Activated CD8-positive, alpha-beta memory T cell treated with anti-CD3 and anti-CD28 coated beads for 48 hours (primary cell): ENCODE measurements at places on chromosomes 13 and 19.

GRCh38 chr19:51691584-51692428 lies 1.3 kb upstream of the SPACA6 start:
- DNase-seq: no peak

DNA sequence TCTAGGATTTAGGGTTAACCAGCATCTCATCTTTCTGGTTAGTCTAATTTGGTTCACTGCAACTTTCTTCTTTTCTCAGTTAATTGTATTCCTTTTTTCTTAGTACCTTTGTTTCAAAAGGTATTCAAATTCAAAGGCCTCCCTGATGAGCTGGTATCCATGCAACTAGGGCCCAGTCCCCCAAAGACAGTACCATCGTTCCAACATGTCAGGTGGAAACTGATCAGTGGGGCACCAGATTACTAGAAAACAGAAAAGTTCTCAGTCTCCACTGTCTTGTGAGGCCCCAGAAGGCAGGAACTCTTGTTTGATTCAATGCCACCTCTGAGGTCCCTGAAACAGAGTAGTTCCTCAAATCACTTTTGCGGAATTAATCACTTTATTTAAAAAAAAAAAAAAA lies 303.2 kb upstream of the NBEA start:
- DNase-seq: no peak

DNA sequence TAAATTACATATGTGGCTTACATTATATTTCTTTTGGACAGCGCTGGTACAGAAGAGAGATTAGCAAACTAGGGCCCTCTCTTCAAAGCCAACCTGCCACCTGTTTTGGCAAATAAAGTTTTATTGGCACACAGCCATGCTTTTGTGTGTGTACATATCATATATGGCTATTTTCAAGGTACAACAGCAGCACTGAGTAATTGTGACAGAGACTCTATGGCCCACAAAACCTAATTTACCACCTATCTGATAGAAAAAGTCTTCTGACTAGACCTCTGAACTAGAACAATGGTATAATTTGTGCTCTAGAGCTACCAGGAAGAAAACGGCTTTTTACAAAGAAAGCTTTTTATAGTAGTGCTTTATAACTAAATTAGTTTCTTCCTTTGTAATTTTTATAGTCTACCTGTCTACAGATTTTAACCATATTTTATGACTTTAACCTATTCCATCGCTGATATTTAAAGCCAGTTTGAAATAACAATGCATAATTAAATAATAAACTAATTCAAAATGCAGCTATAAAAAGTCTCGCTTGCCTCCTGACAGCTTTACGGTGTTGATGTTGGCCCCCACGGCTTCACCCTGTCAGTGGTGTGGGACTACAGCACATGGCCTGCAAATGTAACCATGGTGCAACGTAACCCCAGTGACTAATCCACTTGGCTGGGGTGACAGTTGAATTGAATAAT lies 17.7 kb upstream of the DPY19L3 start:
- DNase-seq: no peak

DNA sequence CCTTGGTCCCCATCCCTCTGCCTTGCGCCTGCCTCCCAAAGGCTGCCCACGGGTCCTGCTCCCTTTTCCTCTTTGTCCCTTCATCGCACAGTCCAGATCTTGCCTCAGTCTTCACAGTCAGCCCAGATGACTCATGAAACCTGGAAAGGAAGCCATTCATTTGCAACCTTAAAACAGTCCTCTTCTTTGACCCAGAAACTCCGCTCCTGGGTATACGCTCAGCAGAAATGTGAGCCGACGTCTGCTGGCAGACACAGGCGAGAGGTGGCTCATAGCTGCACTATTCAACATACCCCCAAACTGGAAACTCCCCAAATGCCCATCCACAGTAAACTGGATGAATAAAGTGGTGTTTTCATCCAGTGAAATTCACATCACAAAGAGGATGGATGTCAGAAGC lies 13.6 kb upstream of the PEPD start:
- DNase-seq: no peak

DNA sequence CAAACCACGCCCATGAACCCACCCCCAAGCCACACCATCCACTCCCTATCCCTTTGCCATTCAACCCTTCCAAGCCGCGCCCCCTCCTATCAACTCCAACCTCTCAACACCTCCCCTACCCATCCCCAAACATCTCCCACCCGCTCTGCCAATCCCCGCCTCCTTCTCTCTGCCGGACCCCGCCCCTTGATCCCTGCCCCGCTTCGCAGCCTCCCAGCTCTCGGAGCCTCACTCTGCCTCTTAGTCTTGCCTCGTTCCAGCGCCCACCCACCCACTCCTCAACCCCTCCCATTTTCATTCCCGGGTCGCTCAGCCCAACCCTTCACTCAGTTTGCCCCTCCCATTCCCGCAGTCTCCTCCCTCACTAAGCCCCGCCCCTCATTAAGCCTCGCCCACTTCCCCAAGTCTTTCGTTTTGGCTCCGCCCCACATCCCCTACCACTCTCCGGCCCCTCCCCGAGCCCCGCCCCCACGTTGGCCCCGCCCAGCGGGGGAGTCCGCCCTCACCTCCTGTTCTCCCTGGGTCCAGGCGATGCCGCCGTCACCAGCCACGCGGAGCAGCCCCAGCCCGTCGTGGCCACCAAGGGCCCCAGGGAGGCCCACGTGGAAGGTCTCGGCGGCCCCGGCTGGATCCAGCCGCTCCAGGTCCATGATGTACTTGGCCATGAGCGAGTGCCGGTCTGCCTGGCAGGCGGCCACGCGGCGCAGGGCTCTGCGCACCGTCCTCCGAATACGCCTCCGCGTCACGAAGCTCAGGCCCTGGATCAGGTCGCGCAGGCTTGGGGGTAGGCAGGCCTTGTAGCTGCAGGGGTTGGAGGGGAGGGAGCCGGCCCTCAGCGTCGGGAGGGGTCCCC lies 5.7 kb downstream of the JAK3 start:
- no peak for DNase-seq

DNA sequence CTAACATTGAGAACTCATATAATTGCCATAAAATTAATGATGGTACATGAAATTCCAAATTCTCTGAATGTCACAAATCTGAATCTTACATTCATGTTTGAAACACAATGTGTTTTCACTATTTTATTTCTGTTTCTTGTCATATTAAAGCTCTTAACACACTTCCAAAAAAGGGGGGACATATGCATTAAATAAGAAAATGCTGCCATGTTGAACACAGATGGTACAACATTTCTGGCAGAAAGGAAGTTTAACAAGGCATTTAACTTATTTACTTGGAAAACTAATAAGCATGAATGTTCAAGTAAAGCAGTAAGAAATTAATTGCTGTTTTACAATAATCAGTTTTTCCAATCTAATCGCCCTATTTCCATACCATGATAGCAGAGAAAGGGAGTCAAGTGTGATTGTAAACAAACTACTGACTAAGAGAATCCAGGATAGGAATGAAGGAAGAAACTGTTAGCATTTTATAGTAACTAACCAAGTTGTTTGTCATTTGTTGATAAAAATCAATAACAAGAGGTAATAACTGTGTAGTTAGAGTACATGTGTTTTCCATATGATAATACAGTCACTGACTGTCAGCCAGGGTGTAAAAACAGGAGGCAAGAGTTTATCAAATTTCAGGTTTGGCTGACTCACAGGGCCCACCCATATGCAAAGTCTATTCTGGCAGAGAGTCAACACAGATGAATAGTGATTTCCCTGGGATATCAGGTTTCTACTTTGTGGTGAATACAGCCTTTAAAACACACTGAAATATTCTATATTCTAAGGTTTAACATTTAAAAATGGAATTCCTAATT lies 5.7 kb upstream of the FOXO1 start:
- no peak for DNase-seq

DNA sequence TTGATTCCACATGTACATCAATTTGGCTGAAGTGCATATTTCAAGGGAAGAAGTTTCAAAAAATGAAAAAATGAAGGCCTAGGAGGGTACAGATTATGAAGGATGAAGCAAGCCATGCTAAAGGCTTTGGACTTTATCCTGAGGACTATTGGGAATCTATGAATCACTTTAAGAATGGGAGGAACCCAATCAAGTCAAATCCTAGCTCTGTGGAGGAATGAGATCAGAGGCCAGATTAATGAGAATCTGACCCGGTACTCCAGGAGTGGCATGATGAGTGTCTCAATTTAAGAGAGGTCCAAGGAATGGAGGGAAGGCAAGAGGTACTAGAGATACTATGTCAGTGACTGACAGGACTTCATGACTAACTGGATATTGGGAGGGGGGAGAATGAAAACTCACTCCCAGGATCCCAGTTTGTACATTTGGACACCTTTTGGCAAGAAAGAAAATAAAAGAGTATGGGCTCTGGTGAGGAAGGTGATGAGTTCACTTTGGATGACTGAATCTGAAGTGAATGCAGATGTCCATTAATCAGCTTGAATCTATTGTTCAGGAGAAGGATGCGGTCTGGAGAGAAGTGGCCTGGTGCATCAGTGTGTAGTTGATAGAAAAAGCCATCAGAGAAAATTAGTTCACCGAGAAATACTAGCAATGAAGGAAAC lies 349.0 kb downstream of the EFNB2 start:
- DNase-seq: no peak

DNA sequence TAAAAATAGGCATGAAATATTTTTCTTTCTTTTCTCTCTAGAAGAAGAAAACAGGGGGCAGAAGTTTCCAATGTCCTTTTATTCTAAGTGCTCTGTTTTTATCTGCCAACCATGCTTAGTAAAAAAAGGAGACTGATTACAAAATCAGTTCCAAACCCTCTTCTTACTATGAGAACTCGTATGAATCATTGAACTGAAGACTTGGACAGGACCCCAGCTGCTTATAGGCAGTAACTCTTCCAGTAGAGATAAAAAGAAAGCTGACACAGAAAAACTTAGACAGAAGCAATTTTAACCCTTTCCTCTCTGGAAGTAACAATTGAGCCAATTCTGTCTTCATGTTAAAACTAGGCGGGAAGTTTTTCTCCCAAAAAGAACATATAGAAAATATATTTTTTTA lies 24.5 kb upstream of the FREM2 start:
- DNase-seq: no peak

DNA sequence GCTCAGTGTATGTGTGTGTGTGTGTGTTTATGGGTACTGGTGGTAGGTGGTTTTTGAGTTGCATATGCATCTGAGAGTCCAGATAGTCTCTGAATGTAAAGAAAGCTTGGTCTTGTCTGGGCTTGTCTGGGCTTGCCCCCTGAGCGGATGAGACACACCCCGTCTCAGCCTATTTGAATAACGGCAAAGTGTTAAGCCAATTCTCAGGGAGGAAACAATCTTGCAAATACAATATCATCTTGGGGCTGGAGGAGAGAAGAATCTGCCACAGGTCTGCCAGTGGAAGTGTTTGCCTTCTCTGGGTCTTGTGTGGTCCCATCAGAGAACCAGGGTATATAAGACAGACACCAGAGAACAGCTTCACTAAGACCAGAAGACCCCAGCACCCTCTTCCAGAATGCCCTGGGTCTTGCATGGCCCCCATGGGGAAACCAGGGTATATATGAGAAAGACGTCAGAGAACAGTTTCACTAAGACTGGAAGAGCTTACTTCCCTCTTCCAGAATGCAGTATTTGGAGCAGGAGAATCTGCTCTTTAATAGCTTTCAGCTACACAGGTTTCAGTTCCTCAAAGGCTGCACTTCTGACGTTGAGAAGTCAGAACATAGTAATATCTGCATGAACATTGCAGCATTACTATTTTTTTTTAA lies 13.3 kb downstream of the CD70 start:
- no peak for DNase-seq

GRCh38 chr19:6947745-6948144 lies 60.4 kb downstream of the ADGRE1 start:
- DNase-seq: no peak

GRCh38 chr13:49528161-49528560 lies 32.4 kb downstream of the PHF11 start:
- no peak for DNase-seq

GRCh38 chr19:33499248-33499647 lies 22.3 kb downstream of the PEPD start:
- no peak for DNase-seq

DNA sequence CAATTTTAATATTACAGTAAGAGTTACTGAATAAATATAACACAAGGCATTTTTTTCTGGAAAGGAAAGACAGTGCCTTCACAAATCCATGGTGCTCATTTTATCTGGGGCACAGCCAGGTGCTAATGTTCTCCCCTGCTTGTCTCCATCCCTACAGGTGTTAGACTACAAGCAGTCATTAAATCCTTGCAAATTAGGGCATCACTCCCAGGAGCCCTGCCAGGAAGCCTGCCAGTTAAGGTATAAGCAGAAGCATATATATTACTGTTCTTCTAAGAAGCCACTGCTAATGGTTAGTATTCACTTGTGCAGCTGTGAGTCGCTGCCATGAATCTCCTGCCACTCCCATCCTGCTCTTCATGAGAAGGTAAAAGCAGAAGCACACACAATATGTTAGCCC lies 149.7 kb downstream of the OXGR1 start:
- no peak for DNase-seq

- DNase-seq: no peak
Observed at GRCh38 chr13:91375116-91375729, 23.2 kb upstream of the GPC5 start.

- no peak for DNase-seq
Observed at GRCh38 chr13:30396434-30397075, 25.7 kb upstream of the UBE2L5 start.

DNA sequence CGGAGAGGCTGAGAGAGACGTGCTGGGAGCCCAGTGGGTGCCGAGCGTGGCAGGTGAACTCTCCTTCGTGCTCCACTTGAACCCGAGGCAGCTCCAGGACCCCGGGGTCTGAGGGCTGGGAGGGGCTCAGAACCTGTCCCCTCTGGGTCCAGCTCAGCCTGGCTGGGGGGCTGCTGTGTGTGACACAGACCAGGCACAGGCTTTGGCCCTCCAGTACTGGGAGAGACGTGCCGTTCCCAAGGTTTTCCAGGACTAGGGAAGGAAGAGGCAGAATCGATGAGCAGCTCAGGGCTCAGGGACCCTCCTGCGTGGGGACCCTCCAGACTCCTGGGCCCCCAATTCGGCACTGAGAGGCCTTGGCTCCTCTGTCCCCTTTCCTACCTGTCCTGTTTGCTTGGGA lies 2.3 kb downstream of the SIGLEC10 start:
- DNase-seq: no peak

DNA sequence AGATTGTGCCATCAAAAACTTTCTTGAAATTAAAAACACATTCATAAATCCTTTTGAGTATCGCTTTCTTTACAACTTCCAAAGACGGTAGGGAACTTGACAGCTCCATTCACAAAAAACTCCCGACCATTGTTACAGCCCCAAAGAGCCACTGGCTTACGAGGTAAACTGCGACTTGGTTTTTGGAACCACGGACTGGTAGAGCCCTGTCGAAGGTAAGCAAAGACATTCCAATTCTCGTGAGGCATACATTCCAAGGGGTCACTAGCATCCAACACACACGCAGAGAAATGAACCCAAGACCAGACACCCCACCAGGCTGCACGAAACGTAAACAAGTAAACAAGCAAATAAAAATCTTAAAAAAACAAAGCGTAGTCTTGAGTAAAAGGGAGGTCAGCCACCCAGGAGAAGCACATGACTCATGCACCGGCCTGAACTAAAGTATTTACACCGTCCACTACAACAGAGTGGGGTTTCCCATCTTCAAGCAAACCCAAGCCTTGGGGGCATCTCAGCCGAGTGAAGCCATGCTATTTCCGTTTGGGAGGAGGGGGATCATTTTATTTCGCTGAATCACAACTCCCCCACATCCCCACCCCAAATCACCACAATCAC lies 1.4 kb downstream of the BRD4 start:
- DNase-seq: no peak

GRCh38 chr13:51451467-51452360 lies 1.1 kb downstream of the INTS6 start:
- peak; percentile 63 for DNase-seq
